Activated T-cell treated with anti-CD3 and anti-CD28 coated beads, Interleukin-2, amount 50 U/mL, for 4 hours (primary cell): ENCODE measurements at places on chromosomes 5 and 9.

DNA sequence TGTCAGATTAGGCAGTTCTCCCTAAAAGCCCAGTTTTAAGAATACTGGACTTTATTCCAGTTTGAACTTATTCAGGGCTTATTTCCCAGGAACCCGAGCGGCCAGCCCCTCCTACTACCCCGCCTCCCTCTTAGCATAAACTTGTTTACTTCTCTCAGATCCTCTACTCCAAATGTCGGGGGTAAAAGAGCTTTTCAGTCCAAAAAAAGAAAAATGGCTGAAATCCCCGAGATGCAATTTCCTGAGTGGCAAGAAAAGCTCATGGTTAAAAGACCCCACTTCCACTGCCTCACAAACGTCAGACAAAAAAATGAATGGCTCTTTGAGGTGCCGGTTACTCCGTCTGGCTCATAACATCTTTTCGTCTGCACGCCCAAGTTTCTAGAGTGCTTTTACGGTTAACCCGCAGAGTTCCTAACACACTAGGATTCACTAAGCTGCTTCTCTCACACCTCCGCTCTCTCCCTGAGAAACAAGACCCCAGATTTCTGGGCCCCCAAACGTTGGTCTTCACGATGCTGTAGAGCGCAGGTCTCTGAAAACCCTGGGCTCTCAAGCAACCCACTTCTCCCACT lies 402 bp downstream of the BRD8 start:
- no peak for DNase-seq

- DNase-seq: no peak
These were observed 38.4 kb upstream of the HAND1 start for GRCh38 chr5:154516475-154516874.

GRCh38 chr9:19913151-19913550 lies 124.3 kb upstream of the SLC24A2 start:
- DNase-seq: no peak

DNA sequence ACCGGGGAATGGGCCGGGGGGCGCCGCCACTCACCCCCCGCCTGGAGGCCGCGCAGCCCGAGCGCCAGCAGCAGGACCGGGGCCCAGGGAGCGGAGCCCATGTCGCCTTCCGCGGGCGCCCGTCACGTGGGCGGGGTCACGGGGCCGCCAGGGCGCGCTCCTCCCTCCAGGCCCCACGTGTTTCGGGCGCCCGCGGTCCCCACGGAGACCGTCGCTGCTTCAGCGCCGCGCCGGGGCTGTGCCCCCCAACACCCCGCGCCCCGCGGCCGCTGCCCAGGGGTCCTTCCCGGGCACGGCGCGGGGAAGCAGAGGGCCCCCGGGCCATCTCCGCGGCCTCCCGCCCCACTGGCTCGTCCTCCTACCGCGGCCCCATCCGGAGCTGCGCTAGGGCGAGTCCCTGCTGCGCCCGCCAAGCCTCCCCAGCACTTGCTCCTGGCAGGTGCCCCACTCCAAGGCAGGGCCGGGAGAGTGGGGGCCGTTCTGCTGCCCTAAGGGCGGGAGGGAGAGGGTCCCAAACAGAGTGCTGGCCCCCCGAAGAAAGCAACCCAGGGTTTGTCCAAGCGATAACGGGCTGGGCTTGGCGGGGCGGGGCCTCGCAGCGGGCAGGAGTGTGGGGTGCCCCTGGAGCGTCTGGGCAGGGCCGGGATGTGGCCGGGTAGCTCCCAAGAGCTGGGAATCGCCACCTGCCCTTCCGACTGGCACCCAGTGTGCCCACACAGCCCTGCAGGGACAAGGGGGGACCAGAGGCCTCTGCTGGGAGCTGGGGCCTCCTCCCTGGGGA lies at the start of gene DPP7:
TSS of gene DPP7 (minus strand) at position 121 of the 781 bp plus-strand sequence. CDS start at position 101, 20 bp downstream.
- DNase-seq: peak; percentile 77

DNA sequence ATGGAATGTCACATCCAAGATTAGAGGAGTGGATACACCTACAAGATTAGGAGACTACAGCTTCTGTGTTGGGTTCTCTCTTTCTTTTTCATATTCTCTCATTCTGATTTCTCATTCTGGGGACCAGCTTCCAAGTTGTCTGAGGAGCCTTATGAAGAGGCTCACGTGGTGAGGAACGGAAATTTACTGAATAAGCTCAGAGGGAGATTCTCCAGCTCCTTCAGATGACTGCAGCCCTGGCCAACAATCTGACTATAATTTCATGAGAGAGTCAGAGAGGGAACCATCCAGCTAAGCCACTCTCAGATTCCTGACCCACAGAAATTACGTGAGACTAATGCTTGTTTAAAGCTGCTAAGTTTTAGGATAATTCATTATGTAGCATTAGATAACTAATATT lies 27.1 kb upstream of the TENT2 start:
- no peak for DNase-seq

DNA sequence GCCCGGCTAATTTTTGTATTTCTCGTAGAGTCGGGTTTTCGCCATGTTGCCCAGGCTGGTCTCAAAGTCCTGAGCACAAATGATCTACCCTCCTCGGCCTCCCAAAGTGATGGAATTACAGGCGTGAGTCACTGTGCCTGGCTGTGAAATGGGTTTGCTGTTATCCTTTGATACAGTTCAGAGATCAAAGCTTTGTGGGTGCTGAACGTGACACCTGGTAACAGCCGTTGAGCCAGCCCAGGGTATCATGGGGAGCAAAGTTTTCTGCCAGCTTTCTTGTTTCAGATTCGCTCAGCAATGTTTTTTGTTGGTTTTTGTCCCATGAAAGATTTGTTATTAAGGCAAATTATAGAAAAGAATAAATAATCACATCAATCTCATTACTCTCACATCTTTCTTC lies 68.9 kb upstream of the LPAR1 start:
- DNase-seq: no peak

DNA sequence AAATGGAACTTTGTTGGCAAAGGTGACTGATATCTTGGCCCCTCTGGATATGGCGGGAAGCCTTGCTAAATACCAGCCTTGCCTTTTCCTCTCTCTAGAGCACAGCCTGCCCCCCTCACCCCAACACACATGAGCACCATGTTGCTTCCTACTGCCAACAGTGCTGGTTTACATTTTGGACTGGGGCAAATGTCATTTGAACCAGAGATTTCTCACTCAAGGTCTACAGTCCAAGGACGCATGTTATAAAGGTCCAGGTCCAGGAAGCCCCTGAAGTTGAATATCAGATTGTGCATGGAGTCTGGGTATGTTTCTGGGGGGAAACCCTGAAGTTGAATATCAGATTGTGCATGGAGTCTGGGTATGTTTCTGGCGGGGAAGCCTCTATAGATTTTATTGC lies 19.9 kb downstream of the NEURL1B start:
- no peak for DNase-seq

DNA sequence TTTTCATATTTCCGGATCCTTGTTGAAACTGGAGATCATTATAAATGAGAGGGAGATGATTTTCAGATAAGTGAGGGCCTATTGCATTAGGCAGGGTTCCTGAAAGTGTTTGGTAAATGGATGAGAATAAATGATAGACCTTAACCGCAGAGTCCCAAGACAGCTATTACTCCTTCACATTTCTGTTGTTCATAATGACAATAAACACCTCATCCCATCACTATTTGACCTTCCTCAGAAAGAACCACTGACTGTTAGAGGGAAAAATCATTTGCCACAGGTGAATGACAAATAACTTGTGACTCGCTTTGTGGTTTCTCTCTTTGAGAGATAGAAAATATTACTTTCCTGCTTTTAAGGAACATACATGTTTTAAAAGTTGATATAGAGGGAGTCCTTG lies 47.3 kb upstream of the TRMT10B start:
- no peak for DNase-seq

DNA sequence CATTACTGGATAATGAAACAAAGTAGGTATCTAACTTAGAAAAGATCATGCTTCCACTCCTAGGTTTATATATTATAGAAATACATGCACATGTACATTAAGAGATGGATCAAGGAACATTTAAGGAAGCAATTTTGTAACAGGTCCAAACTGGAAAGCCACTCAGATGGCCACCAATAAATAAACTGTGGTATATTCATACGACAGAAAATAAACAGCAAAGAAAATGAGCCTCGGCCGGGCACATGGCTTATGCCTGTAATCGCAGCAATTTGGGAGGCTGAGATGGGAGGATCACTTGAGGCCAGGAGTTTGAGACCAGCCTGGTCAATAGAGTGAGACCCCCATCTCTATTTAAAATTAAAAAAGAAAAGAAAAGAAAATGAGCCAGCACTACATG lies 25.6 kb downstream of the CEMIP2 start:
- no peak for DNase-seq

DNA sequence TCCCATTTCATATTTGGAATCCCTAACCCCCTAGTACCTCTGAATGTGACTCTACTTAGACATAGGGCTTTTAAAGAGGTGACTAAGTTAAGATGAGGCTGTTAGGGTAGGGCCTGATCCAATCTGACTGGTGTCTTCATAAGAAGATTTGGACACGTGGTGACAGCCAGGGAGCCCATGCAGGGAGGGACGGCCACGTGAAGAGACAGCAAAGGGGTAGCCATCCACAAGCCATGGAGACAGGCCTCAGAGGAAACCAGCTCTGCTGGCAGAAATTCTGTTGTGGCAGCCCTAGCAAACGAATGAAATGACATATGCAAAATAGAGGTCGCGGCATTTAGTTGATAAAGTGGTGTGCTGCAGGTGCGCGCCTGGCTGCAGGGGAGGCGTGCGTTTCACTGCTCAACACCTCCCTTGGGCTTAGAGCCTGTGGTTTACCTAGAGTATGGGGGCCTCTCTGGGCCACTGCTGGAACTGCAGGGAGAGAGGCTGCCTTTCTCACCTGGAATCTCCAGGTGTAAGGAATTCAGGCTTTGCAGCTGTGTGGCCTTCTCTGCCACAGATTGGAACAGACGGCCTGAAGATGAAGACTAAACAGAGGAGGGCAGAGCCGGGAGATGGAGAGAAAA lies 7.1 kb upstream of the AFAP1L1 start:
- peak; percentile 47 for DNase-seq

DNA sequence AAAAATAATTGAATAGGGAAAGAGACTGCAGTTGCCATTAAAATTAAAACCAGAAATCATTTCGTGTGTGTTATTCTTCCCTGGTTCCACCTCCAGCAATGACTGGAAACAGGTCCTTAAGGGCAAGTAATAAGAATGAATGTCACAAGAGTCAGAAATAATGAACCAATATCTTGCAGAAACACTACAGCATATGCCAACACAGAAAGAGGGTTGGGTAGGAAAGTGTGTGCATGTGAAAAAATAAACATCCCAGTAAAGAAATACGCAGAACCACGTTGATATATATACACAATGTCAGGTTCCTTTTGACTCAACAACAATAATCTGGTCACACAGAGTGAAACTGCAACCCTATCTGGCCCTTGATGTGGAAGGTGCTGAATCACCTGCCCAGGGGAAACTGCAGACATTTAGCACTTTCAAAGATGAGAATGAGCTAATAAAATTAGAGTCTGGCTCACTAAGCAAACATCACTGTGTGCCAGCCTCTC lies 15.0 kb downstream of the HMHB1 start:
- peak; percentile 6 for DNase-seq

- no peak for DNase-seq
These were observed 130.2 kb upstream of the SPEF2 start for GRCh38 chr5:35487233-35488025.

DNA sequence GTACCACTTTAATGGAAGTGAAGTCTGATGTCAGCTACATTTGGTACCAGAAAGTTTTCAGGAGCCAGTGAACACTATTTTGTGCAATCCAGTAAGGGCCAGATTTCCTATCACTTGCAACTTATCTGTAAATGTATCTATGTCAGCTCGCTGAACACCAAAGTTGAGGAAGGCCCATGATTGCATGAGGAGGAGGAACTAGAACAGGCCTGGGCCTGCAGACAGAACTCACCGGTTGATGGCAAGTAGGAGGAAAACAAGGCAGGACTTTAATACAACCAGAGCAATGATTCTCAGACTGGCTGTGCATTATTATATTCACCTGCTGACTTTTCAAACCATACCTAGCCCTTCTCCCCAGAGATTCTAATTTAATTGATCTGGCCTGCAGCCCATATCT lies 540.2 kb downstream of the CETN3 start:
- no peak for DNase-seq

- no peak for DNase-seq
These were observed 136.5 kb upstream of the STK32A start for GRCh38 chr5:147098233-147098790.

DNA sequence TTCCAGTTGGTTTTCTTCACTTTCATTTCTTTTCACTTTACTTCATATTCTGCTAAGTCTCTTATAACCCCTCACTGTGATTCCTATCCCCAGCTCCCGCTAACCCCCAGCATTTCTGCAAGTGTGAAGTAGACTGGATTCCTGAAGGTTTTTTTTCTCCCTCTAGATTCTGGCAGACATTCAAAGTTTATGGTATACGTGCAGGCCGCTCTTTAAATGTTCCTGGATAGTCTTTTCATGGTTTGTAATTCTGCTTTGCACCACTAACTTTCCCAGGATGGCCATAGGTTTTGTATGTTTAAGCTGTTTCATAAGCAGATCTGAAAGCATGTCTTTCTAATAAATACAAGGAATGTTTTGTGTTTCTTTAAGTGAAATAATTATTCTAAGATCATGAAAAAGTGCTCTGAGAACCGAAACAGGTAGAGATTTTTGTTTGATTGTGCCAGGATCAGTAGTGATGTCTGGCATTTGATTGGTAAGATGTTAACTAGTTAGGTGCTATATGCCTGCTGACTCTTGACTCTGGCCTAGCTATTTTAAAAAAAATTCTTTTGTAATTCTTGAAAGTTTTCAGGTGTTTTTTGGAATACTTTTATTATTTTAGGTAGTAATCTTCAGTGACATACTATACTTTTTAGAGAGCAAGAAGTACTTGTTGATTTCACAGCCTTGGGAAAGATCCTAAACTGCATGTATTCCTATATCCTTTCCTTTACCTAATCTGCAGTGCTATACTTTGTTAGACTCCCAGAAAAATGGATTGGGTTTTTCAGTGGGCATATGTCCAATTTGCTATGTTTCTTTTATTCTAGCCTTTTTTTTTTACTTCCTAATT lies 29.7 kb downstream of the CNOT6 start:
- DNase-seq: no peak

DNA sequence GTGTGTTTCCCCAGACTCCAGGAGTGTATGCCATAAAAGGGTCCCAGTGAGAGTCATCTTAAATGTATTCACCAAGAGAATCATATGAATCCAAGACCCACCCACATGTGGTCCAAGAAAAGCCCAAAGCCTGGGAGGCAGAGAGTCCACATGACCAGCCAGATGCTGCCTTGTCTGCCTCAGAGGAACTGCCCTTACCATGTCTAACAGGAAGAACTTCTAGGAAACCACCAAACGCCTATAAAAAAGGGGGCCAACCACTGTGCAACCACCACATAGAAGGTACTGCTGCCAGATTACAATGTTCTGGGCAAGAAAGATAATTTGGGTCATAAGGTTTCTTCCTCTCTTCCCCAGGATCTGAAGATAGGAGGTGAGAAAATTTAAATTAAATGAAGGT lies 129.8 kb upstream of the SLC24A2 start:
- no peak for DNase-seq
